ENCODE measurements at places on chromosomes 1 and 21.

DNA sequence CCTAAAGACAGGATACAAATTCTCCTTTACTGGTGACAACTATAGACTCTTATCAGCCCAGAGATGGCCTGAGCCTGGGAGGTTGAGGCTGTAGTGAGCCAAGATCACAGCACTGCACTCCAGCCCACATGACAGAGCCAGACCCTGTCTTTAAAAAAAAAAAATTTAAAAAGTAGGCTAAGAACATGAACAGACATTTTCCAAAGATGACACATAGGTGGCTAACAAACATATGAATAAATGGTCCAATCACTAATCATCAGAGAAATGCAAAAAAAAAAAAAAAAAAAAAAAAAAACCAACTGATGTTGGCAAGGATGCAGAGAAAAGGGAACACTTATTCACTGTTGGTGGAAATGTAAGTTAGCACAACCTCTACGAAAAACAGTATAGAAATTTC, 65.0 kb downstream of the TOR3A start:
- DNase-seq, result no peak
- H3K4me1 ChIP-seq, result peaks cover 13% of the 10 kb centered on the region
- no peaks in the 10 kb centered on the region for H3K36me3 ChIP-seq

GRCh38 chr1:44235808-44236207, 22.5 kb downstream of the DMAP1 start:
- no peak overlapping the region for H3K27ac ChIP-seq
- DNase-seq, result no peak
- peaks cover 4% of the 10 kb centered on the region for H3K4me1 ChIP-seq
- H3K27me3 ChIP-seq, result no peaks in the 10 kb centered on the region

GRCh38 chr1:151568626-151569088, 28.5 kb downstream of the TUFT1 start:
- no peaks in the 10 kb centered on the region for H3K27me3 ChIP-seq
- H3K4me1 ChIP-seq, result peaks cover 4% of the 10 kb centered on the region
- H3K36me3 ChIP-seq, result no peaks in the 10 kb centered on the region
- no peak overlapping the region for H3K27ac ChIP-seq
- DNase-seq, result no peak

- no peak overlapping the region for H3K4me3 ChIP-seq
- H3K27ac ChIP-seq, result no peak overlapping the region
- H3K36me3 ChIP-seq, result no peaks in the 10 kb centered on the region
- no peaks in the 10 kb centered on the region for H3K27me3 ChIP-seq
Measured at GRCh38 chr1:17696417-17697301, 58.5 kb upstream of the ACTL8 start.

DNA sequence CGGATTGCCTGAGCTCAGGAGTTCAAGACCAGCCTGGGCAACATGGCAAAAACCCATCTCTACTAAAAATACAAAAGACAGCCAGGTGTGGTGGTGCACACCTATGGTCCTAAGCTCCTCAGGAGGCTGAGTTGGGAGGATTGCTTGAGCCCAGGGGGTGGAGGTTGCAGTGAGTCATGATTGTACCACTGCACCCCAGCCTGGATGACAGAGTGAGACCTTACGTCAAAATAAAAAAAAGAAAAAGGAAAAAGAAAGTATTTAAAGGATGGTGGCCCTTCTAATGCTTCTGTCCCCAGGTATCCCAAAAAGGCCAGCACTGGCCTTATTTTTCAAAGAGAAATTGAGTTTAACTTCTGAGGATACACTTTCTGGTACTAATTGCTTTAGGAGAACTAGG, 1.7 kb downstream of the IKBKE start:
- peaks cover 59% of the 10 kb centered on the region for H3K4me1 ChIP-seq
- no peak for DNase-seq
- no peaks in the 10 kb centered on the region for H3K27me3 ChIP-seq

GRCh38 chr1:26861286-26861701, 1.7 kb upstream of the SFN start:
- H3K4me1 ChIP-seq, result peaks cover 20% of the 10 kb centered on the region
- H3K4me3 ChIP-seq, result no peak overlapping the region
- DNase-seq, result no peak
- H3K36me3 ChIP-seq, result peaks cover 4% of the 10 kb centered on the region

DNA sequence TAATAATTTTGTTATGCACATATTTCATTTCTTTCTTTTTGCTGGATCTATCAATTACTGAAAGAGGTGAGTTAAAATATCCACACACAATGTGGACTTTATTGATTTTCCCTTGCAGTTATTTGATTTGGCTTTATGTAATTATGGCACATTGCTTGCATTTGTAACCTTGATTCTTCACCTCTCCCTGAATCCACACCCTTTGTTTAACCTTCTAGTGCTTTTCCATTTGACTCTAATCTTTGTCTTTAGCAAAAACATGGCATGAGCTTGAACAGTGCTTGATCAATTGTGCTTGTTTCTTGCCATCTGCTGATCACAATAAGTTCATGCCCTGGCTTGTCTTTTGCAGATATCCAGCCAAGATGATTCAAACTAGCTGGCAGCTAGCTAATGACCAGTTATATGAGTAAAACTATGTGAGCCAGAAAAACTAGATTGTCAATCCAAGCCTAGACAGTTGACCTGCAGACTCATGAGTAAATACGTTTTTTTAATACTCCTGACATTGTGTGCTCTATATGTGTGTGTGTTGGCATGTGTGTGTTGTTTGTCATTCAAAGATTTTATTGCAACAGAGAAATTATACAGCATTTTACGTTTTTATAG, 899.2 kb downstream of the NCAM2 start:
- H3K4me1 ChIP-seq, result no peaks in the 10 kb centered on the region
- H3K36me3 ChIP-seq, result no peaks in the 10 kb centered on the region
- no peak for DNase-seq
- no peak overlapping the region for H3K27ac ChIP-seq
- no peak overlapping the region for H3K4me3 ChIP-seq

GRCh38 chr1:117436513-117436912, 69.3 kb downstream of the MAN1A2 start:
- DNase-seq, result no peak
- H3K27me3 ChIP-seq, result no peaks in the 10 kb centered on the region
- H3K27ac ChIP-seq, result no peak overlapping the region
- H3K4me3 ChIP-seq, result no peak overlapping the region
- no peaks in the 10 kb centered on the region for H3K4me1 ChIP-seq

GRCh38 chr1:28535180-28535579, 17.7 kb upstream of the TRNAU1AP start:
- H3K4me1 ChIP-seq, result no peaks in the 10 kb centered on the region
- no peaks in the 10 kb centered on the region for H3K27me3 ChIP-seq
- no peak overlapping the region for H3K27ac ChIP-seq

- H3K4me1 ChIP-seq, result no peaks in the 10 kb centered on the region
- H3K27ac ChIP-seq, result no peak overlapping the region
- no peak overlapping the region for H3K4me3 ChIP-seq
- H3K36me3 ChIP-seq, result no peaks in the 10 kb centered on the region
Measured at GRCh38 chr1:87140831-87141540, 187.7 kb upstream of the LMO4 start.
